ENCODE measurements at places on chromosomes 5 and 9.

GRCh38 chr9:106981396-106982287 is 118.7 kb downstream of the ZNF462 start:
- DNase-seq, result no peak

DNA sequence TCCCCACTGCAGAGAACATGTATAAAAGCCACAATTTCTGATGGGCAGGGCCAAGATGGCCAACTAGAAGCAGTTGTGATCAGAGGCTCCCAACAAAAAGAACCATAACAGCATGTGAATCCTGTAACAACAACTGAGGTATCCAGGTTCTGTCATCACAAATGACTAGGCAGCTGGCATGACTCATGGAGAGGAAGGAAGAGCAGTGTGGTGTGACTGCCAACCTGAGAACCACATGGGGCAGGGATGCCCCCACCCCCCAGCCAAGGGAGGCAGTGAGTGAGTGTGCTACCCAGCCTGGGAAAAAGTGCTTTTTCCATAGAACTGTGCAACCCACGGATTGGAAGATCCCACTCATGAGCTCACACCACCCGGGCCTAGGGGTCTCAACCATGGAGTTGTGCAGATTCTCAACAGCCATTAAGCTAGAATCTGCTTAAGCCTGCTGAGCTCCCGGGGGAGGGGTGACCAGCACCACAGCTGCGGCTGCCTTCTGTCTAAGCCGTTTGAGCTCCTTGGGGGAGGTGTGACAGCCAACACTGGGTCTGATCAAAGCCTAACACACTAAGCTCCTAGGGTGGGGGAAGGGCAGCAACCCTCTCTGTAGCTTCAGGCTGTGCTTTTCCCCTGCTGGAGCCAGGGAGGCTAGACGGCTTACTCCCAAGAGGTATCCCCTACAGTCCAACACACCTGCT is 80.1 kb upstream of the DMAC1 start:
- no peak for DNase-seq

DNA sequence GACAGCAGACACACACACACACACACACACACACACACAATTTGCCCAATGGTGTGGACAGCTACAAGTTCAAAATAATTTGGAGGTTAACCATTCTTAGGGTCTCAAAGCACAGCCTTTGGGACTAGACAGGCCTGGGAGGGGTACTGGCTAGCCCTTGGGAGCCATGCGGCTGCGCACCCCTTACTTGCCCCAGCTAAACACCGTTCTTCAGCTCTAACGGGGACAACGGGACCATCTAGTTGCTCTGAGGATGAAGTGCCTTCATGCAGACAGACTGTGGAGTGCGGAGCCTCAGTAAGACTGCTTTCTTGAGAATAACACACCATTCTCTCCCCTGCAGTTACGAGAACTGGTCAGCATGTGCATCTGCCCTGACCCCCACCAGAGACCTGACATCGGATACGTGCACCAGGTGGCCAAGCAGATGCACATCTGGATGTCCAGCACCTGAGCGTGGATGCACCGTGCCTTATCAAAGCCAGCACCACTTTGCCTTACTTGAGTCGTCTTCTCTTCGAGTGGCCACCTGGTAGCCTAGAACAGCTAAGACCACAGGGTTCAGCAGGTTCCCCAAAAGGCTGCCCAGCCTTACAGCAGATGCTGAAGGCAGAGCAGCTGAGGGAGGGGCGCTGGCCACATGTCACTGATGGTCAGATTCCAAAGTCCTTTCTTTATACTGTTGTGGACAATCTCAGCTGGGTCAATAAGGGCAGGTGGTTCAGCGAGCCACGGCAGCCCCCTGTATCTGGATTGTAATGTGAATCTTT is 64.6 kb downstream of the PSMB7 start:
- DNase-seq, result no peak

DNA sequence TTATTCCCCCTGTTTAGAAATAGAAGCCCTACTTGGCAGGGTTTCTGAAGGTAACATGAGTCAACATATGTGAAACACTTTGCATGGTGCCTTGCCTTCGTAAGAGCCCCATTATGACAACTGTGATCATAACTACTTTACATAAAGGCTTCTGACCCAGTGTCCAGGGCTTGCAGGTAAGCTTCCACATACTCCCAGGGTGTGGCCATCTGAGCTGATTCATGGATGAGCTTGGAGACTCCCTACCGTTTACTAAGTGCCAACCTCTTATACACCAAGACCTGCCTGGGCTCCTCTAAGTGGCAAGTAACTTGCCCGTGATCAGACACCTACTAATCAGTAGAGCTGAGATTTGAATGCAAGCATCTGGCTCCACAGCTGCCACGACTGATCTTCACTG is 62.8 kb upstream of the C5orf58 start:
- DNase-seq, result no peak

DNA sequence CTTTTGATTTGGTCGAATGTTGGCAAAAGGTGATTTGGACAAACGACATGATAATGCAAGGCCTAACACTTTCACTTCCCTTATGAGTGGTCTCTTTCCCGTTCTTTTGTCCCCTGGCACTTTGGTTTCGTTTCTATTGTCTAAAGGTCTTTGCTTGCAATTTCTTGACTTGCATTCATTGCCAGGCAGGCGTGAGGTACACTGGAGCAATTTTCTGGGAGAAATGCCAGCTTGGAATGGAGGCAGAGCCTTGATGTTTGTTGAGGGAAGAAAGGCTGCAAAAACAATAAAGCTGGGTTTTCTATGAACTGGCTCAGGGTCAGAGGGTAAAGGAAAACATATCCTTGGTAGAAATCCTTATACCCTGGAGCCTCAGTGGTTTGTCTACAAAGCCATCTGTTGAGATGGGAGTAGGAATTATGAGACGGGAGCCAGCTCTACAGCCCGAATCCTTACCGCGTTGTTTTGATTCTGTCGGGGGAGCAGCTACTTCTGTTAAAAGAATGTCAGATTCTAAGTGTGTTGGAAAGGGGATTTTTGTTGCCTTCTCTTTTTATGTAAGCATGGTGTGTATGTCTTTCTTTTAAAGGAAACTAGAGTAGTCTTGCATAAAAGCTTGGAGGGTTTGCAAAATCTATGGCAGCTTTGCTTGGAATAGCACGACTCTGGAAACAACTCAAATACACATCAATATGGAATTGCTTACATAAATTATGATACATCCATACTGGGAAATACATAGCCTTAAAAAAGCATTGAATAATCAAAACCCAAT is 158.9 kb downstream of the RMI1 start:
- no peak for DNase-seq

DNA sequence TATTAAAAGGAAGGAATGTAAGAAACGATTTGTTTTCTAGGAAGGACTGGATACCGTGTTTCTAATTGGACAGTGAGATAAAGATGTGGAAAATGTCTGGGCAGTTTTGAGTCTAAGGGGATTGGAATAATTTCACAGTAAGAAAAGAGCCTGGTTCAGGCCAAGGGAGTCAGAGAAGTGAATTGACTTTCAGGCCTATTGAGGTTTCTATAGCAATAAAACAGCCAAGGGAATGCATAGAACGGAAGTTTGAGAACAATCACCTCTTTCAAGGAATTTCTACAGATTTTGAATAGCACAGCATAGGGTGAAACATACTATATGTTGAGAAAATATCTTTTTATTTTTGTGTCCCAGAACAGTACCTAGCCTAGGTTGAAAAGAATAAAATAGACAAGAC is 271.6 kb upstream of the TRPM3 start:
- no peak for DNase-seq

GRCh38 chr5:59137846-59138245 is 555.0 kb downstream of the RAB3C start:
- no peak for DNase-seq

DNA sequence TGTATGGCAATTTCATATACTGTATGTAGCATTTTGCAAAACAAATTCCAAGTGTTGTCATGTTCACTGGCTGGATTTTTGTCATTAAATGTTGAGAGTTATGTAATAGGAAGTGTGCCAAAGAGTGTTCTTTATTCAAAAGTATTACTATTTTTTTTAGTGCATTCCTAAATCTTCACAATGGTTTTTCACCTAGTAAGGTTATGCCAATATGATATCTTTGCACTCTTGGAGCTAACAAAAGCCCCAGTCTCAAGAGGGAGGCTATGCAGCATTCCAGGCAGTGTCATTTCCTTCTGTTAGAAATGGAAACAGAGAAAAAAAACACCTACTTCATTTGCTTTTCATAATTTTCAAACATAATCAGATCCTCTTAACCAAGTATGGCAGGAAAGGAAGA is 5.1 kb upstream of the SSBP2 start:
- DNase-seq, result no peak

DNA sequence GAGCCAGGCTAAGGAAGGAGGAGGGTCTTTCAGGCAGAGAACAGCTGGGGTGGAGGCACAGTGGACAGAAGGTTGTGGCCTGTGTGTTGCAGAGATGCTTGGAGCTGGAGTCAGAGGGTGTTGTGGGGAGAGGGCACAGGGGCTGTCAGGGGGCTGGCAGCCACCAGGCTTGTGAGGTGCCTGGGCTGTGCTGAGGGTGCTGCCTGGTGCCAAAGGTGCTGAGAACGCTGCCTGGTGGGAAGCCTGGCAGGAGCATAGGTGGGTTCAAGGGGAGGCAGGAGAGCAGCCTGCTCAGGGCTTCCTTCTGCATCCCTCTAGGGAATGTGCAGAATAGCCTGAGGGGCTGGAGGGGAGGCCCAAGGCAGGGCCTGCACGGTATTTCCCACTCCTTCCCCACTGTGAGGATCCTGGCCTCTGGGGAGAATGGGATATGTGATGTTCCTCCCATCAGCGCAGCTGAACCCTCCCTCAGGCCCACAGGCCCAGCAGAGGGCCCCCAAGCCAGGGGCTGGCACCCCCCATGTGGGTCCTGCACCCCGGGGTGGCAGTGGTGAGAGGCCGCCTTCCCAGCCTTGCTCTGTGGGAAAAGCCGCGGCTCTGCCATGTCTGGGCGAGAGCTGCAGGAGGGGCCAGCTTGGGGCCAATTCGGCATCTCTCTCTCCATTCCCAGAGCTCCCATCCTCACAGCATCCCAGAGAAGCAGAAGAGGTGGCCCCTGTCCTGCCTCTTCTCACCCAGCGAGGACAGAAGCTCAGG is 76.3 kb downstream of the CACNA1B start:
- DNase-seq, result no peak

DNA sequence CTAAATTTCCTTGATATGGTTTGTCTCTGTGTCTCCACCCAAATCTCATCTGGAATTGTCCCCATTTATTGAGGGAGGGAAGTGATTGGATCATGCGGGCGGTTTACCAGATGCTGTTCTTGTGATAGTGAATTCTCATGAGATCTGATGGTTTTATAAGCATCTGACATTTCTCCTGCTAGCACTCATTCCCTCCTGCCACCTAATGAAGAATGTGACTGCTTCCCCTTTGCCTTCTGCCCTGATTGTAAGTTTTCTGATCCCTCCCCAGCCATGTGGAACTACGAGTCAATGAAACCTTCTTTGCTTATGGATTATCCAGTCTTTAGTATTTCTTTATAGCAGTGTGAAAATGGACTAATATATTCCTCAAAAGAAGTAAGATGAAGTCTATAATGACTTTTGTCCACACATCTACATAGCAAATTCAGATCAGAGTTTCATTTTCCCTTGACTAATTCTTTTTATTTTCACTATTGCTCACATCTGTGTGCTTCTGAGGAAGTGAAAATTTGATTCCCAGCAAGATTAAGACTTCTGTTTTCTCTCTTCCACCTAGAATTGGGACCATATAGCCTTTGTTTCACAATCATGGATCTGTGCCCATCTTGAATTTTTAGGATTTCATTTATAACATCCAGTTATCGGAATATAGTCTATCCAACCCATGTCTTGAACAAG is 393.5 kb downstream of the DMAC1 start:
- no peak for DNase-seq

DNA sequence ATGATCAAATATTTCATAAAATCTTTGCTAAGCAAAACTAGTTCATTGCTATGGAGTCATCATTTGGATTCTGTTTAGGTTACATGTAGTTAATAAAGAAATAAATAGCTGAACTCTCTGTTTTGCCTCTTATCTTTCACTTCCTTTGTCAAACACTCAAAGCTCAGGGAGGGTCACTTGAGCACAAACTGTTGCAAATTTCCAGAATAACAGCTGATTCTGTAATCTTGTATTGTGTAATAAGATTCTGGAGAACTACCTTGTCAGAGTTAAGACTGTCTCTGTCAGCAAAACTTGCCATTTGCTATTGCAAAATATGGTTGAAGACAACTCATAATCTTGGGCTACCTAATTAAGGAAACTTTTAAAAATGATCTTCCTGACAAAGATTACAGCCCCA is 182.0 kb upstream of the MOCS2 start:
- DNase-seq, result no peak

DNA sequence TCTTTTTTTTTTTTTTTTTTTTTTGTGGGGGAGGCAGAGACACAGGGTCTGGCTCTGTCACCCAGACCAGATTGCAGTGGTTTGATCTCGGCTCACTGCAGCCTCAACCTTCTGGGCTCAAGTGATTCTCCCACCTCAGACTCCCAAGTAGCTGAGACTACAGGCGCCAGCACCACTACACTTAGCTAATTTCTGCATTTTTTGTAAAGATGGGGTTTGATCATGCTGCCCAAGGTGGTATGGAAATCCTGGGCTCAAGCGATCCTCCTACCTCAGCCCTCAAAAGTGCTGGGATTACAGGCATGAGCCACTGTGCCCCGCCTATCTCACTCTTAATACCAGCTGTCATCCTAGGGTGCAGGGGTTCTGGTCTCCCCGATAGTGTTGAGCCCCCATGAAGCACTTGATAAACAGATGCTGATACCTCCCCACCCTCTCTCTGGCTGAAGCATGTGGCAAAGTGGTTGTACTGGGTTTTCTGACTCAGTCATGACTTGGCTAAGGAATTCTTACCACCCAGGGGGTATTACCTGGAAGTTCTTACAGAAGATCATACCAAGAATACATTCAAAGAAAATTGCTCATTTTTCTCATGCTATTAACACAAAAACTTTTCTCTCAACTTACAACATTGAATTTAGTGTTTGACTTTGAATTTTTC is 110.2 kb upstream of the DAPK1 start:
- no peak for DNase-seq

DNA sequence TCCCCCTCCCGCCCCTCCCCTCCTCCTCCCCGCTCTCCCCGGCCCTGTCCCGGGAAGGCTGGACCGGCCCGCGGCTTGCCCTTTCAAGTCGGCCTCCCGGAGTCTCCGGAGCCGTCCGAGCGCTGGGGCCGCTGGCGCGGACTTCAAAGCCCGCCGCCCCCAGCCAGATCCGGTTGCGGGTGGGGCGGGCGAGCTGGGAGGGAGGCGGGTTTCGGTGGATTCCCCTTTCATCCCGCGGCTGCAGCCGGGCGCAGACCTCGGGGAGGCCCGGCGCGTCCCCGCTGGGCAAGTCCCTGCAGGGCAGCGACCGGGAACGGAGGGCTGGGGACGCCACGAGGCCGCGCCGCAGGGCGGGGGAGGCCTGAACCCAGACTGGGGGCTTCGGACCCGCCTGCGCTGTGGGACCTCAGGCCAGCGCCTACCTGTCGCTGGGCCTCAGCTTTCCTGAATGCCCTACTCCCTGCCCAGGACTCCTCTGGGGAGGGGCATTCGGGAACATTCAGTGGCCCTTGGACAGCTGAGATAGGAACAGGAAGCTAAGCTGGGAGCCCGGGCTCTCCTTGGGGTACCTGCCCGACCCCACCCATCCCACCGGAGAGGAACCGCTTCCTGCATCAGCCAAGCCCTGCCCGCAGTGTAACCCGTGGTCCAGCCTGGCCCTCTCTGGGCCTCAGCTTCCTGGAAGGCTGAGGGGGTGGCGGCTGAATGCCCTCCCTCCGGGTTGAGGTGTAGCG is 23.4 kb downstream of the C9orf50 start:
- DNase-seq, result no peak

- DNase-seq, result no peak
These were observed 237.1 kb downstream of the RFX3 start for GRCh38 chr9:3288686-3289085.
